ENCODE measurements at places on chromosomes 2 and 18.

DNA sequence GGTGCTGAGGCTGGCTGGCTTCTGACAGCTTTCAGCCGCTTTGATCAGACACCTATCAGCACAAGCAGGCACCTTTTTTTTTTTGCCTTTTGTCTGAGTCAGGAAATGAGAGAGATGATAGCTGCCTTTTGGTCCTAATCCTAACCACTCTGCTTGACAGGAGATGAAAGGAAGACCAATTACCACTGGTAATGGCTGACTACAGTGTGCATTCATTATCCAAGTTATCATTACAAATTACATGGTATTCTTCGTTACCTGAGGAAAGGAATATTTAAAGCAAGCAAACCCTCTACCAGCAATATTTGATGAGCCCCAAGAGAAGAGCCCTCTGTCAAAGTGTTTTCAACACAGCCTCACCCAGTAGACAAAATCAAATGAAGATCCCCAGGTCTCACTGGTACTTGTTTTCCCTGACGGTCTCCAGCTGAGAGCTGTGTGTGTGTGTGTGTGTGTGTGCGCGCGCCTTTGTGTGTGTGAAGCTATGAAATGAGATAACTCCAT lies 925.7 kb downstream of the DCDC2C start:
- DNase-seq, result no peak

DNA sequence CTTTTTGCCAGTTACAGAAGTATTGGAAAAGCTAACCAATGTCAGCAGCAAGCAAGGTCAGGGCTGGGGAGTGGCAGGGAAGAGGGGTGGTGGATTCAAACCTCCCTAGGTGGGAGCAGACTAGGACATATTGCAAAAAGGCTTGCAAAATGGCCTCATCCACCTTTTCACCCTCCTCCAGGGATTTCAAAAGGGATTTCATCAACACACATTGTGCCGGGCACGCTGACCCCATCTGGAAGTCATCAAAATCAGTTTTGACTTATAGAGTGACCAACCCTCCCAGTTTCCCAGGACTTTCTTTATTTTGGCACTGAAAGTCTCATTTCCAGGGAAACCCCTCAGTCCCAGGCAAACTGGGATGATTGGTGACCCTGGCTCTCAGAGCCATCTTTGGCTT lies 94.7 kb downstream of the BIN1 start:
- DNase-seq, result no peak

DNA sequence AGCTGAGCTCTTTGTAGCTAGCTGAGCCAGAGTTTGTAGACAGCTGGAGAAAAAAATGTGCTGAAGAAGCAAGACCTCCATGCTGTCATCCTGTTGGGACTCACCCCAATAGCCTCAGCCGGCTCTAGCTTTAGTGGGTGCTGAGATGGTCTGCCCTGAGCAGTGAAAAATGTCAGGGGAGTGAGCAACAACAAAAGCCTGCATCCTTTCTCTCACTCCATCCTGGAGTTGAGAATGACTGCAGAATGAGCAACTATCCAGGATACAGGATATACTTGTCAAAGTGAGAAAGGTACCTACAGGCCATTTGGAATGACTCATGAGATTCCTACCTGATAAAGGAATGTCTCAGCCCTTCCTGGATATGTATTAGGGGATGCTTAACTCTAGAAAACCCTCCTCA lies 146.1 kb upstream of the DLX2 start:
- no peak for DNase-seq

- no peak for DNase-seq
Observed at GRCh38 chr2:168678153-168678853, 124.1 kb upstream of the NOSTRIN start.

DNA sequence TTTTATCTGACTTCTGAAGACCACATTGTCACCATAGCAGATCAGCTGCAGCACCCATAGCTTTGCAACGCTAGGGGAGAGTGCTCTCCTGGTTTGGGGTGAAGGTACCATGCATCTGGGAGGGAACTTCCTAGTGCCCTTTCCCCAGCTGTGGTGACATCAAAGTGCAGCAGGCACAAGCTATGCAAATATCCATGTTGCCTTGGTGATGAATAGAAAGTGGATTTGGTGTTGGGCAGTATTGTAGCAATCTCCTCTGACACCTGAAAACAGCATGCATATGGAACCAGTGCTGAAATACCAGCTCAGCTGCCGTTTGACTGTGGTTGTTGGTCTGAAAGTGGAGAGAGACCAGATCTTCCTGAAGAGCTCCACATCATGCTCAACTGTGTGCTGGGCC lies 37.1 kb downstream of the BCL2L11 start:
- no peak for DNase-seq

DNA sequence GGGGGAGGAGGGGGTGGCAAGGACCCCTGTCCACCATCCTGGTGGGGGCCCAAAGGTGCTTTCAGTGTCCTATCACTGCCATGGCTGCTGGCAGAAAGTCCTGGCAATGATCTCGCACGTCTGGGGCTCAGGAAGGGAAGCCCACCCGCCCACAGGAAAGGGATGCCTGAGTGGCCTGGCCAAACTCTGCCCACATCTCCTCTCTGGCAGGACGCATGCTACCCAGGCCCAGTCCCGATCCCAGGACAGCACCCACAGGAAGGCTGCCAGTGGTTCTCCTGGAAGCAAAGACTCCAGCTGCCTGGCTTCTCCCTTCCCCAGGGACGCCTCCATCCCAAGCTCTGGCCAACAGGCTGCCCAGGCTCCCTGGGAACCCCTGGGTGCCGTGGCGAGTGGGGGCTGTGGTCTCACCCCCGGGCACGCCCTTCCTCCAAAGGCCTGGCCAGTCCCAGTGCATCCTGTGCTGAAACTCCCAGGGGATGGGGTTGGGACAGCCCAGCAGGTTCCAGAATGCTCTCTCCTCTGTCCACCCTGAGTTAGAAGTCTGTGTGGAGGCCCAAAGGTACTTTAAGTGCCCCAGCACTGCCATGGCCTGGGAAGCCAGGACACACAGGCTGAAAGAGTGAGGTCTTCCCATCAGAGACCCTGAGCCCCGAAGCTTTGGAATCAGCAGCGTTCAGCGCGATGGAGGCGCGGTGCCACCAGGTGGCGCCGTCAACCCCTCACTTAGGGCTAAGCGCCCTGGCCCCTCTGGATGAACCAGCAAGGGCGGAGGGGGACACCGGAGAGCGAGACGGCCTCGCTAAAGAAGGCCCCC lies 29.8 kb upstream of the TAF1B start:
- DNase-seq, result peak; percentile 64

GRCh38 chr2:165901620-165902298 lies 51.8 kb downstream of the TTC21B start:
- DNase-seq, result no peak

GRCh38 chr2:199085261-199085660 lies 372.5 kb downstream of the SATB2 start:
- DNase-seq, result no peak

- DNase-seq, result peak; percentile 31
Observed at GRCh38 chr2:57402755-57403154, 643.9 kb upstream of the VRK2 start.

DNA sequence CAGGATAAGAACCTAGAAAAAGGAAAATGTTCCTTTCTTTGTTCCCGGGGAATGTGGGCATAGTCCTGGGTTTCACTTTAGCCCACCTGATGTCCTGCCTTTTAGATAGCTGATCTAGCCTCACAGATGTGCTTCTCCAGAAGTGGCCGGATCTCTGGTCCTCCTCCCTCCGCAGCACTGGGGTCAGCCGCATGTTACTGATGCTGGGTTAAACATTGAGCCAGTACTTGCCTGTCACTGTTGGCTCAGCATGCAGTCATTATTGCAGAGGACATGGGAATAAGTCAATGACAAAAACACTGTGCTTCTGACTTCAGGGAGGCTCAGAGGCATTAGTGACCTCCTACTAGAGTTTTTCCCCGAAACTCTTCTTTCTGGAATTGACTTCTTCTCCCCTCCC lies 27.6 kb downstream of the NCK2 start:
- no peak for DNase-seq

All from choroid plexus epithelial cell (primary cell).